Stomach (tissue), 19 donors: ENCODE measurements at places on chromosomes 1 and 21. TPM values are rescaled to one million over a fixed set of nuclear protein-coding genes. Genes with fewer than 3 reads are reported as not detected.

Gene RASSF5
- polyA plus RNA-seq = 8.1 TPM

DNA sequence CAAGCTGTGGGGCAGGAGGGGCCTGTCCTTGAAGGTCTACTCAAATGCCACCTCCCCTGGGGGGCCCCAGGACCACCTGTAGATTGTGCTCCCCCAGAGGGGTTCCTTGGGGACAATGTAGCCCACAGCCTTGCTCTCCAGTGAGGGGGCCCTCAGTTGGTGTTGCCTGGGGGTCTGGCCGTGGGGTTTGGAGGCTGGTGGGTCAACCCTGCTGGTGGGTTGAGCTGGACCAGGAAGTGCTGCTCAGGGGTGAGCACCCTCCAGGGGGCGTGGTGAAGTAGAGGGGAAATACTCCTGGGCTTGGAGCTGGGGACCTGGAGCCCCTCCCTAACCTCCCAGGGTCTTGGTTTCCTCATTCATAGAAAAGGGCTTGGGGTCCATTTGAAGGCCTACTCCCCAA is 143.6 kb upstream of the WNT4 start:
- DNase-seq = no peak

Gene ANKRD35
- polyA plus RNA-seq = 10.0 TPM

DNA sequence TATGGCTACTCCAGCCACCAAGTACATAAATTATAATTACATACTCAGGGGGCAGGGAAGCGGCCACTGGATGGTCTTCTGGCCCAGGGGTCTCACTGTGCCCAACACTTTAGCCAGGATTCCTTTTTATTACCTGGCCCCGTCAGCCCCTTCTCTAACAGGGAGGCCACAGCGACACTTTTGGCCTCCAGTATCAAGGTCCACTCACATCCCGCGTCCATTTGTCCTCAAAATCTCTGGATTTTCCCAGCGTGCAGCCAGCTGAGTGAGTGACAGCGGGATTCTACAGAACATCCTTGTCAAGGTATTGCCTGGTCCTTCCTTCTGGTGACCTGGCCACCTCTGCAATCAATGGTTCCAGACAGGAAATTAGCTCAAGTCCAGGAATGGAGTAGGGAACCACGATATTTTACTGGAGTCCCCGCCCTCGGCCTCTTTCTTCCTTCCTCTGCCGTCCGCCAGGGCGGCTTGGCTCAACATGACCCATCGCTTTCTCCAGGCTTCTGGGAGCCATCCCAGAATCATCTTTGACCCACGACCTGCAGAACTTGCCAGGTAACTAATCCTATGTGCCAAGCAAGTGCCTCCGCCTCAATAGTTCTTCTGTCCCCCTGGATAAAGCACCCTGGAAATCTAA is 2.7 kb upstream of the COL6A2 start:
- DNase-seq = no peak

- DNase-seq = no peak
Measured at GRCh38 chr1:3902571-3903091, 2.6 kb upstream of the C1orf174 start.

Gene SOAT1
- 2.9 TPM for polyA plus RNA-seq

- DNase-seq = no peak
Measured at GRCh38 chr1:100926240-100926639, 30.4 kb downstream of the SLC30A7 start.
